ENCODE measurements at places on chromosomes 1 and 21.
A peak's percentile ranks its signal among the peaks of the same experiment; 100 is the strongest.

DNA sequence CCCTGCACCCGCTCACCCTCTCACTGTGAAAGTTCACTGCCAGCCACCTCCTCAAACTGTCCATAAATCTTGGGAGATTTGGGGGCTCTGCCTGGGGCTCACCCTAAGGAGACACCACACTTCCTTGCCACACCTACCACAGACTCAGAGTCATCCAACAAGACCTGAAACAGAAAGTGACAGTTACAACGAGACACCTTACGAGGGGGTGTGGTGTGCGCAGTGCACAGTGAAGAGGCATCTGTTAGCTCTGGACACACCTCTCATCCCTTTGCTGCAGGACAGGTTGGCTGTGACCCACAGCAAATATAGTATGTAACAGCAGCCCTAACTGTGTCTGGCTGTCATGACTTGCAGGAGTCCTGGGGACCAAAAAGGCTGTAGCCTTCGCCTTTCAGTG is 190.2 kb downstream of the NR5A2 start:
- DNase-seq = no peak

GRCh38 chr1:226497276-226497833 is 51.2 kb upstream of the STUM start:
- no peak for DNase-seq

DNA sequence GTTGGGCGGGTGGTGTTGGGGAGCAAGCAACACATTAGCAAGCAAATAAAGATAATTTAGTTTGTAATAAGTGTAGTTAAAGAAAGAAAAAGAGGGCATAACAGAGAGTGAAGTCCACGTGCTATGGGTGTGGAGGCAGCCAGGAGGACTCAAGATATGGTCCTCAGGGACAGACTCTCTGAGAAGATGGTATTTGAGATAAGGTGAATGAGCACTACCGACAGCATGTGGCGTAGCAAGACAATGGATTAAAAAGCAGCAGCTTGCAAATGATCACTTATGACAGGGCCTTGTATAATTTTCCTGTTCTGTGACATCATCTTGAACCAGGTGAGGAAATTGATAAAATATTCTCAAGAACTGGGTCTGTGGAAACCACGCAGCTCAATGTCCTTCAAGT is 487.8 kb downstream of the PCP4 start:
- DNase-seq = no peak

- no peak for DNase-seq
Observed at GRCh38 chr1:2018217-2019171, 651 bp upstream of the GABRD start.

DNA sequence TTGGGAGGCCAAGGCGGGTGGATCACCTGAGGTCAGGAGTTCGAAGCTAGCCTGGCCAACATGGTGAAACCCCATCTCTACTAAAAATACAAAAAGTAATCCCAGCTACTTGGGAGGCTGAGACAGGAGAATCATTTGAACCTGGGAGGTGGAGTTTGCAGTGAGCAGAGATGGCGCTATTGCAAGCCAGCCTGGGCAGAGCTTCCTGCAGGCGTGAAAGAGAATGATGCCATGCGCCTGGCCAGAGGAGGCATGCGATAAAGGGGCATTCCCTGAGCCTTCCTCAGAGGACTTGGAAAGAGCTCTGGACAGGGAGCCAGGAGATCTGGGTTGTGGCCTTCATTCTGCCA is 3.2 kb downstream of the E2F2 start:
- no peak for DNase-seq

- DNase-seq = peak; percentile 20
Observed at GRCh38 chr1:6385488-6386191, 7.9 kb downstream of the ACOT7 start.

- DNase-seq = peak; percentile 90
Observed at GRCh38 chr1:53583021-53583867, 124.0 kb downstream of the DMRTB1 start.

DNA sequence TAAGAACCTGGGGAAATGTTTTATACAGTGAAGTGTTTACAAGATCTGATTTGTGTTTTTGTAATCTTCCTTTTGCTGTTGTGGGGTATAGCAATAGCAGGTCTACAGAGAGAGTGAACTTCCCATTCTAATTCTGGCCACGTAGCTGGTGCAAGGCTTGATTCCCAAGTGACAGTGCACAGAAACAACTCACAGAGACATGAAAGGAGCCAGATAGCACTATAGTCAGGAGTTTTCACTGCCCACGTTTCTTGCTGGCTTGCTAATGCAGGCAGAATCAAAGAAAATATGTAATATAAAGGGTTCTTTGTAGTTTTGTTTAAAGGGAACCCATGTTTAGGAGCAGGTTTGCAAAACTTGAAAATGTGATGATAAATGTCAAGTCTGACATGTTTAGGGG is 170.9 kb upstream of the IVNS1ABP start:
- no peak for DNase-seq

DNA sequence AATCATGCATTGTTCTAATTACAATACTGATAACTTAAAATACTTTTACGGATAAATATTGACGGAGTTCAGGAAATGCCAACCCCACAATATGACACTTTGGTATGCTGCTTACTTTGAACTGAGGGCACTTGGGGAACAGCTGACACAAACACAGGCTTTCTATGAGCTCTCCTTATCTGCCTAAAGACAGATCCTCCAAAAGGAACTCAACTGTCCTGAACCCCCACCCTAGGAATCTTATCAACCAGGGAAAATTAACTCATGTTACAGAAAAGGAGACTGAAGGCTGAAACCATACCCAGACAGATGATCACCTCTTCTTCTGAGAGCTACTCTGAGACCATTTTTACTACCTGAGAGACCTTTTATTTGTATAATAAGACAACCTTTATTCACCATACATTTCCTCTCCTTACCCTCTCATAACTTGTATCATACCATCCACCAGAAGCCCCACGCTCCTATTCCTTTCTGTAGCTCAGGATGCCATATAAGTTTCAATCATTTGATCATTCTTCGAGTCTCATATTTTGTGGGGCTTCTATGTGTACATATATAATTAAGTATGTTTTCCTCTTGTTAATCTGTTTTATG is 239.5 kb downstream of the FAF1 start:
- DNase-seq = no peak

DNA sequence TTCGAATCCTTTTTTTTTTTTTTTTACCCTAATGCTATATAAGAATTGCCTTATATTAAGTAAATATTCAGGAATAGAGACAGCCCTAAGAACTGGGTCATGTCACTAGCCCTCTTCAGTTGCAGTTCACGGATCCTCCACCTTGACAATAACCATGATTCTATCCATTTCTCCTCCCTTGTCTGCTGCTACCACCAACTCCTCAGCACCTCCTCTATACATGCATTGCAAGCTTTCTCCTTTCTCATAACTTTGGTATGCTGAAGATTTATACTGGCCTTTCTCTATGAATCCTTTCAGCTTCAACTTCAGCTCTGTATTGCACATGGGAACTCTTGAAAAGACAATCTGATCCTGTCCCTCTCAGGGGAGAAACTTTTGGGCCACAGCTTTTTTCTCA is 14.3 kb upstream of the DR1 start:
- DNase-seq = no peak

GRCh38 chr1:208631506-208631905 is 387.3 kb upstream of the PLXNA2 start:
- no peak for DNase-seq

DNA sequence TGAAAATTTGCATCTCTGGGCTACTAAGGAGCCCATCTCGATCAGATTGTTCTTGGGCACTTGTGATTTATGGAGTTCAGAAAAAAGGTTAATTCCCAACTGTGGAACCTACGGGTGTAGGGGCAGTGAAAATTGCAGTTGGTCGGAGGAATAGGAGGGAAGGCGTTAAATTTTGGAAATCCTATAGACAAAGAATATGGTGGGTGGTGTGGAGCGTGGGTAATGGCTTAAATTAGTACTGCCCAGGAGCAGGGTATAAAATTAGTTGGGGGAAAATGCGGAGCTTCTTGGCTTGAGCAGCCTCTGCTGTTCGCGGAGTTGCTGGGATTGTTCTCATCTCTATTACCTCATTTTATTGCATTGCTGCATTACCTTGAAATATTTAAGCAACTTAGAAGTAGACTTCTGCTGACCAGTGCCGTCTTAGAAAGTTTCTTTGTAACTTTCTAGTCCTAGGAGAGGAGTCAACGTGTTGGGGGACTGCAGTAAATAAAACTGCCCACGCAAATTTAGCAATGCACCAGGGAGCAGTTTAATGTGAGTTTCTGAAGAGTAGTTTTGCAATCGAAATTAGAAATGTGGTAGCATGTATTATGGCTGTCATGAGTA is 514 bp downstream of the S1PR1 start:
- no peak for DNase-seq

- DNase-seq = no peak
Observed at GRCh38 chr1:158506369-158506987, 34.5 kb downstream of the OR10R2 start.

DNA sequence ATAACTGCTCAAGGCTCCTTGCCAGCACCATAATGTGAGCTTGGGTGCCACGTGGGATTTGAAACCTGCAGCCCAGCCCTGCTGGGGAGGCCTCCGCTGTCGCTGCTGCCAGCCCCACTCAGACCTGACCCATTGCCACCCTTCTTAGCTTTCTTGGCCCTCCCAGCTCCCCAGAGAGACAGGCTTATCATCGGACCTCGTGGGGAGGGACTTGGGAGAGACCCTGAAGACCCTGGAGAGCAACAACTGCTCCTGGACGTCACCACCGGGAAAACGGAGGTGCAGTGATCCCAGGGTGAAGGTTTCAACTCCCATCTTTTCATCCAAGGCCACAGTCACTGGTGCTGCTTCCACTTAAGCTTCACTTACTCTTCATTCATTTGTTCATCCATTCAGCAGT is 596.1 kb downstream of the PTPRU start:
- no peak for DNase-seq

DNA sequence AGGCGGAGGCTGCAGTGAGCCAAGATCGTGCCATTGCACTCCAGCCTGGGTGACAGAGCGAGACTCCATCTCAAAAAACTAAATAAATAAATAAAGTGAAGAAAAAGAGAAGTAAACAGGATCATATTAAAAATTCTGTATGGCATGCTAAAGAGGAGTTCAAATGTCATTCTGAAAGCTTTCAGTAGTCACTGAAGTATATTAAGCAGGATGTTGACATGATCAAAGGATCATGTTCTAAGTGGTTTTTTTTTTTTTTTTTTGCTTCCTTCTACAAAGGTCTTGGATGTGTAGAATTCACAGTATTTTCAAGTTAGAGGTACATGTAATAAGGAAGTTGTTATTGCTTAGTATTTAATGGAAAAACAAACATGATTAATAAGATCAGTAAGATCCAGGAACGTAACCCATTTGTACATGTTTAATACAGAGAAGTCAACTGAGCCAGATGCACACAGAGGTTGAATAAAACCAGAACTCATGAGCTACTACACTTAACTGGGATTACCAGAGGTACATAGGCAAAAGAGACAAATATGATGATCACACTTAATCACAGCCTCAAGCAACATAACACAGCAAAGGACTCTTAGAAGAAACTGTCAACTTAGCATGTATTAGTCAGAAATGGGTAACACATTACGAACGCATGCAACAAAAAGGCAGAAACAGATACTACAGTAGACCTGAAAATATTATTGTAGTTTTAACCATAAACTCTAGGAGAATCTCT is 12.2 kb downstream of the CDC42BPA start:
- DNase-seq = no peak

- peak; percentile 21 for DNase-seq
Observed at GRCh38 chr1:233394860-233395717, 67.6 kb downstream of the MAP3K21 start.

DNA sequence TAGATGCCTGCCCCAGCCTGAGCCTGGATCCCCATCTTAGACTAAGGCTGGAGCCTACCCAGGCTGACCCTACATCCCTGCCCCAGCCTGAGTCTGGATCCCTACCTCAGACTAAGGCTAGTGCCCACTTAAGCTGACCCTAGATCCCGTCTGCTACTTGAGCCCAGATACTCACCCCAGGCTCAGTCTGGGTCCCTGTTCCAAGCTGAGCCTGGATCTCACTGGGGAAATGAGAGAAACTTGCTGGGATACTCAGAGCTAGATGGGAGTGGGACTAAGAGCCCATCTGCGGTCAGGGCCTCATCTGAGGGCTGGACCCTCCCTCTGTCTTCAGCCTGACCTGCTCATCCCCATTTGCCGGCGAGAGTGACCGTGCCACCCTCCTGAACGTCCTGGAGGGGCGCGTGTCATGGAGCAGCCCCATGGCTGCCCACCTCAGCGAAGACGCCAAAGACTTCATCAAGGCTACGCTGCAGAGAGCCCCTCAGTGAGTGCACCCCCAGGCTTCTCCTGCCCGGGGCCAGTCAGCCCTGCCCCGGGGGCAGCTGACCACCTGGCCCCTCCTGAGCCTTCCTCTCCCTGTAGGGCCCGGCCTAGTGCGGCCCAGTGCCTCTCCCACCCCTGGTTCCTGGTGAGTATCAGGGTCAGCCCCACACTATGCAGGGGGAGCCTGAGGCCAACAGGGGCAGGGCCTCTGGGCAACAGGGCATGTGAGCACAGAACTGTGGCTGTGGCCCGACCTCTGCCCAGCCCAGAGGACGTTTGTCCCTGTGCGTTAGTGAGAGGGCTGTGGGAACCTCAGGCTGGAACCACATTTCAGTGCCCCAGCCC is 36.8 kb downstream of the TRIM11 start:
- no peak for DNase-seq

DNA sequence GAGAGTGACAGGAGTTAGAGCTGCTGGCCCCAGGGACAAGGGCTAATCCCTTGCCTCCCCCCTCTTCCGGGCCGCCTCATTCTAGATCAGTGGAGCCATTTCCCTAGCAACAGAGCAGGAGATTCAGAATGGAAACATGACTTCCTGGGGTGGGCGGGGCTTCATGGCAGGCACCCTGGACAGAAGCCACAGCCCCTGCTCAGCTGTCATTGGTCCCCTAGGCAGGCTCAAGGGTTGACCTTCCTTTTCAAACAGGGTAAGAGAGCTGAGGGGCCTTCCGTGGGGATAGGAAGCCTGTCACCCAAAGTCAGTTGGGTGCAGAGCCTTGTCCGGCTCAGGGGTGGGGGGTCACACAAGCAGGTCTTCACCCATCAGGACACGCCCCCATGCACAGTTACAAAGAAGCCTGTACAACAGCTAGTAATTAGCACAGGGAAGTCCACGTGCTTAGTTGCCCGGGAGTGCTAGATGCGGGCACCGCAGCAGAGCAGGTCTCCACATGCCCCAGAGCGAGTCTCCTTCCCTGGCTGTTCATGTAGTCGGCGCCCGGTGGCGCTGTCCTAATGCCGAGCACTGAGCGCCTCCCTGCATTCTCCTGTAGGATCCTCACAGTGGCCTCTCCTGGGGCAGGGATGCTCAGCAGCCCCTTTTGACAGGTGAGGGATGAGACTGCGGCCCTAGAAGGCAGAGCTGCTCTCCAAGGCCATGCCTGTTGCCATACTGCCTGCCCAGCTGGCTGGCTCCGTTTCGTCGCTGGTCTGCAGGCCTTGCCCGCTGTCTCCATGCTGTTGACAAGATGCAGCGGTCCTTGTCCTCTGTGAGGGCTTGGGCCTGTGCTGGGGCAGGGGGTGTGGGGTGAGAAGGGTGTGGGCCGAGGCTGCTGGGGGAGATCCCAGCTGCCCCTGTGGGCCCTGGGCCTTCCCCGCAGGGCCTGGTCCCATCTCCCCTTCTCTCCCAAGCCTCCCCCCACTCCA is 5.1 kb downstream of the TMEM201 start:
- no peak for DNase-seq

- DNase-seq = no peak
Observed at GRCh38 chr1:176058686-176059085, 148.4 kb downstream of the COP1 start.

- no peak for DNase-seq
Observed at GRCh38 chr1:117930173-117930447, 571 bp downstream of the WDR3 start.

GRCh38 chr1:101781201-101781831 is 215.4 kb downstream of the OLFM3 start:
- DNase-seq = no peak
